ENCODE measurements at places on chromosomes 4 and X.

GRCh38 chr4:7121174-7121573 is 53.3 kb upstream of the GRPEL1 start:
- DNase-seq: no peak

DNA sequence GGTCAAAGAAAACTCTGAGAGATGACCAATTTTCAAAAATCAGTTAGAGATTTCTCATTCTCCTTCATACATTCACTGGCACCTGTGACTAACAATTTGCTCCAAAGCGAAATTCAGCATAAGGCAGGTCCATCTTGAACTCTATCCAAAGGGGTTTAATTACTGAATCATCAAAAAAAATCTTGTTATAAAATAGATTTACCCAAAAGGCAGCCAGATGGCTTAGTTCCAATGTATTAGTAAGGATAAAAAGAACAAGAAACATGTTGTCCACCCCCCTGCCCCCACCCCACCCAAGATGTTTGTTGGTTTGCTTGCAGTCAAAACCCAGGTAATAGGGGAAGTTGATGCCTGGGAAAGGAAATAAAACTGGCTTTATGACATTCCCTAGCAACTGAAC is 200.3 kb downstream of the ANTXR2 start:
- DNase-seq: no peak

- DNase-seq: no peak
Measured at GRCh38 chr4:47187608-47188007, 156.2 kb downstream of the GABRB1 start.

GRCh38 chr4:150949943-150950342 is 65.1 kb downstream of the LRBA start:
- no peak for DNase-seq

DNA sequence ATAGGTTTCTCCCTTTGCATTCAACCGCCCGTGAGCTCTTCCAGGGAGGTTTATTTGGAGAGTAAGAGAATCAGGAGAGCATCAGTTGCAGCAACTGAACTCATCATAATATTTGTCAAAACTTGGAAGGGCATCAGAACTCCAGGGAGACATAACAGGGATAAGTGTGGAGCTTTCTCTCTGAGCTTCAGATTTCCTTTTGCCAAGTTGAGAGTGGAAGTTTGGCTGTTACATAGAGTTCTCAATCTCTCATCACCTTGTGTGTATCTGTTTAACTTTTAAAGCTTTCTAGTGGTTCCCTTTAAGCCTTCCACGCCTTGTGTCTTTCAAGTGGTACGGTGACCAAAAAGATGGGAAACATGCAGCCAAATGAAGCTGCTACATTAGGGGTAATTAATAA is 18.8 kb downstream of the BMP3 start:
- no peak for DNase-seq

DNA sequence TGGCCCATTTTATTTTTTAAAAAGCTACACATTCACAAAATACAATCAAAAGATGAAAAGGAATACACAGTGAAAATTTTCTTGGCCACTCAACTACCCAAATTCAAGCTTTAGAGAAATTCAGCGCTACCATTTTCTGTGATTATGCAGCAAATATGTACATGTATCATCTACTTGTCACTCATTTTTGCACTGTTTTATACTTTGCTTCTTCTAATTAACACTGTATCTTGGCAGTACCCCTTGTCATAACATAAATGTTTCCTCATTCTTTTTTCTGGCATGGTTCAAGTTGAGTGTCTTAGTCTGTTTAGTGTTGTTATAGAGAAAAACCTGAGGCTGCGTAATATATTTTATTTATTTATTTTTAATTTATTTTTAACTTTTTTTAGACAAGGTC is 15.7 kb upstream of the PPID start:
- DNase-seq: no peak

Data from cortex of kidney (tissue), 1 donor.